ENCODE measurements at places on chromosomes 16 and 17.

DNA sequence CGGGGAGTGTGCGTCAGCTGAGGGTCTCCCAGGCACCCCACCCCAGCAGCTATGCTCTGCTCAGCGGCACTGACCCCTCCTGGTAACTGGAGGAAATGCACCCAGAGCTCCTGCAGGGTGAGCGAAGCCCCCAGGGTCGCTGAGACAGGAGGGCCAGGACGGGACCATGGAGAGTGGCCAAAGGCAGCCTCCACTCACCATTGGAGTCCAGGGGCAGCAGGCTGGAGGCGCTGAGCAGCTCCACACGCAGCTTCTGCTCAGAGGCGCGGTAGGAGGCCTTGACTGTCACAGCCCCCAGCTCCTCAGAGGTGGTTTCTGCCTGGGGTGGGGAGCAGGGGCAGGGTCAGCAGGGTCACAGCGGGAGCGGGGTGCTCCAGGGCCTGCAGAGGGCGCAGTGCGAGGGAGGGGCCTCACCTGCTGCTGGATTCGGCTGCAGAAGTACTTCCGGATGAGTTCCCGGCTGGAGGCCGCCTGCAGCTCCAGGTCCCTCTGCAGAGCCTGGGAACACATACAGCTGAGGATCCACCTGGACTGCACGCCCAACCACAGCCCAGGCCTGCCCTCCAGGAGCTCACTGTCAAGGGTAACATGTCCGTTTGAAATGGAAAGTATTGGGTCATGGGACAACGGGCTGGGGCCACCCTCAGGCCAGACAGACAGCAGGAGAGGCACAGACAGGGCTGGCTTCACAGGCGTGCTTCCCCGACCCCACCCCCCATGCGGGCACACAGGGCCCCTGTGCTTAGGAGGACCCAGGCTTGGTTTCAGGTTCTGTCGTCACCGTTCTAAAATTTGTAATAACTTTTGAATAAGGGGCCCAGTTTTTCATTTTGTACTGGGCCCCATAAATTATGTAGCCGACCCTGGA is 13.8 kb downstream of the UNC13D start:
- no peak for DNase-seq

DNA sequence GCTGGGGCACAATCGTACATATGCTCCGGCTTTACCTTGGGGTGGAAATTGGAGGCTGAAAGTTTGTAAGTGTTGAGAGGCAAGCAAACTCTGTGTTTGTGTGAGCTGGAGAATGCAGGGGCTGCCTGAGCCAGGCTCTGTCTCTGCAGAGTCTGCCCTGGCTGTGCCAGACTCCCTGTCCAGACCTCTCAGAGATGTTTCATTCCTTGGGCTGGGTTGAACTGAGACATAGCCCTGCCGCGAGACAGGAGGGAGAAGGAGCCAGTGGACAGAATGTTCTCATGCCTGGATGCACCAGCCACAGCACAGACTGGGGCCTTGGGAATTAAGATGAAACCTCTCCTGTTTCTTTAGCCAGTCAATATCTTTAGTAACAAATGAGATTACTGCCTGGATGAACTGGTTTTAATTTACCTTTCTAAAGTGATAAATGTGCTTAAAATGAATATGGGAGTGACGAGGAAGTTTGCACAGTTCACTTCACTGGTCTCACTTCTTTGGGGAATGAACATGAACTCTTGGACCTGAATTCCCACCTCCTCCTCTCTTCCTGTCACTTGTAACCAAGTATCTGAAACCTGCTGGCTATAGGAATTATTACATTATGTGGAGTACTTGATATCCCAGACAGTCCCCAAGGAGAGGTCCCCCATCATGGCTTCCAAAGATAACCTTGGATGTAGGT is 40.1 kb downstream of the YPEL2 start:
- DNase-seq: no peak

- no peak for DNase-seq
These were observed 12.0 kb downstream of the MINK1 start for GRCh38 chr17:4845118-4845517.

DNA sequence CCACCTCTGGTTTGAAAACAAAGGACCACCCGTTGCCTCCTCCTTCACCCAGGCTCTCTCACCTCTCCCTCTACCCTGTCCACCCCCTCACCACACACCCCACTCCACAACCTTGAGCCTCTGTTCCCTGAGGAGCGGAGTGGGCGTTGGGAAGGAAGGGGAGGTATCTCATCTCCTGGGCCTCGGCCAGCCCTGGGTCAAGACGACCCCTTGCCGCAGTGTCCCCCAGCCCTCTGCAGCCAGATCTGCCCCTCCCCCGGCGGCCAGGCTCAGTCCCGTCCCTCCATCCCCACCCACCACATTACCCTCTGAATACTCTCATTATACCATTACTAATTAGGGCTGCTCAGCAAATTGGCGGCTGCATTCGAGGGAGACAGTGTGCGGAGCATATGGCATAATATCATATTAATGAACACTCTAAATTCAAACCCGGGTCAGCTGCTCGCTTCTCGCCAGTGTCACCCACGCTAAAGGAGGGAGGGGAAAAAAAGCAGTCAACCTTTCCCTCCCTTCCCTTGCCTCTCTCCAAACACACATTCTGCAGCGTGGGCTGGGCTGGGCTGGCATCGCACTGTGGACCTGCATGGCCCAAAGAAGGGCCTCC is 123.2 kb upstream of the LHX1 start:
- DNase-seq: no peak

DNA sequence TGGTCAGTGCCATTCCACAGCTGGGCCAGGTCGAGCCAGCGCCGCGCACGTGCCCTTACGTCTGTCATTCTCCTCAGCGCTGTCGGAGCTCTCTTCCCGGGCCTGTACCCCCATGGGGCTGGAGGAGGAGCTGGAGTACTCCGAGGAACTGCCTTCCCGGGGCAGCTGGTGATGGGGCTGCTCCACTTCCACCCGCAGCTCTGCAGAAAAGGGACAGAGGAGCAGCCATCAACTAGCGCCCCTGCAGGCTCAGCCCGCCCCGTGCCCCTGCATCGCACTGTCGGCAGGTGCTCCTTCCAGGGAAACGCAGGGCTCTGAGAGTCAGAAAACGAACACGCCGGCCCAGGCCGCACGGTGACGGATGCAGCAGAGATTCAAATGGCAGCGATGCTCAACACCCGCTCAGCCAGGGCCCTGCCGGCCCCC is 20.9 kb downstream of the MAP1LC3B start:
- DNase-seq: no peak

- DNase-seq: no peak
These were observed 162.0 kb upstream of the RPH3AL start for GRCh38 chr17:514584-514983.

DNA sequence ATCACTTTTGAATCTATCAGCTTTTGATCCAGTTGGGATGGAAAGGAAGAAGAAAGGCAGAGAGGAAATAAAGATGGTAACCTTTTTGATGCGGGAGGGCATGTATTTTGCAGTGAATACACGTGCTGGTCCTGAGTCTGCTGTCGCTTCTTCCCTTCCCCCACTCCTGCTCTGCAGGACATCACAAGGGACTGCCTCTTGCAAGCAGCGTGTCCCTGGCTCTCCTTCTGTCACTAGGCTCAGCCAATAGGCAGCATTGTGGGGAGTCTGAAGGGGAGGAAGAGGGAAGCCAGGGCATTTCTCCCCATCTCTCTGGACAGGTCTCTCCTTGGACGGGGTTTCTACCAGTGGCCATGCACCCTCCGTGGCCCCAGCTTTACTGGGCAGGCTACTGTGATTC is 15.7 kb upstream of the WFDC1 start:
- DNase-seq: no peak

DNA sequence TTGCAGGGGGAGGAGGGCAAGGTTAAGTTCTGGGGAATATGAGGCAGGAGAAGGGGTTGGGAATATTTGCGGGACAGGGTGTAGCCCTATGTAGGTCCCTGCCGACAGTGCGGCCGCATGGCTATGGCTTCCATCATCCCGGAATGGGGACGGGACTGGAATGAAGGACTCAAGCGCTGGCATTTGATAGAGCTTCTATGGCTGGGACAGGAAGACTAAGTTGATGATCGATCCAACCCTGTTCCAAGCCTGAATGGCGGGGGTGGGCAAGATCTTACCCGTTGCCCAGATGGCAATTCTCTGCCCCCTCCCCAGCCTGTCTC is 47.1 kb downstream of the SRCIN1 start:
- no peak for DNase-seq

DNA sequence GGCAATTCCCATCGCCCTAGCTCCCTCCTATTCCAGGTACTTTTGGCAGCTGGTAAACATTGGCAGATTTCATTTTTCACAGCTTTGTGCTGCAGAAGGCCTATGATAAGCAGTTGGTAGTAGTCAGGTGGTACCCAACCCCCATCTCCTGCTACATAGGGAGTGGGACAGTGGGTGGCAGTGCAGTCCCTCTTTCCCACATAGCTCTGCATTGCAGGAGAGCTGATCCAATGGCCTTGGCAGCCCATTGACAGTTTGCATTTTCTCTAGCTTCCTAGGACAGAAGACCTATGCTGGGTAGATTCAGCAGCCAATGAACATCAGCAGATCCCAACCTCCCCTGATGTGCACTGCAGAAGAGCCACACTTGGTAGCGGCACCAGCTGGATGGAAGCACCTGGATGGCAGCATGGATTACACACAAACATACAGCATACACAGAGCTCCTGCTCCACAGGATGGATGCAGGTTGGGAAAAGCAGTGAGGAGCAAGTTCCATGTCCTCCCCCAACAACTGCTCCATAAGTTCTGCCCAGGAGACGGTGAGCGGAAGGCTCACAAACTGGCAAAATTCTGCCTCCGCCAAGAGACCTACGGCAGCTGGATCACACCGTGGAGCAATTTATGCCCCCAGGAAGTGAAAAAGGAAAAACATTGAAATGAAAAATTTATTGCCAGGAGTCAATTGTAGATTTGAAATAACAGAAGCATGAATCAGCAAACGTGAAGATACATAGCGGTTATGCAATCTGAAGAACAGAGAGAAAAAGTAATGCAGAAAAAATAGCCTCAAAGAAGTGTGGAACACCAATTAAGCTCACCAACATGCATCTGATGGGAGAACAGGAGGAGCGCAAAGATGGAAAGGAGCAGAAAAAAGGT is 95.7 kb downstream of the CACNG1 start:
- no peak for DNase-seq

GRCh38 chr17:14935139-14935841 is 329.8 kb downstream of the PMP22 start:
- DNase-seq: no peak

DNA sequence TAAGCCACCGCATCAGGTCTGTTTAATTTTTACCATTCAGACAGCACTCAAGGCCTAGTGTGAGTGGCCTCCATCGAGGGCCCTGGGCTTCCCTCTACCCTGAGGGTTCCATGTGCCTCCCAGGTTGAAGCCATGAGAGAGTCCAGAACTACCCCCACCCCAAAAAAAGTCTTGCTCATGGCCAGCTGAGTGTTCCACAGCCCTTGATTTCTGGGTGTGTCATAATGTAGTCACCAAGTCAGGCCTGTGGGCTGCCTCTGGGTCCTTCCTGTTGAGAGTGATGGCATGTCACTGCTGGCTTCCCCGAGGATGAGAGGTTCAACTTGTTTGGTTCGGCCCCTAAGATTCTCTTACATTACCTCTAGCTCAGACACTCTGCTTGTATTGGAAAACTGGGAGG is 100.6 kb downstream of the PITPNC1 start:
- peak; percentile 46 for DNase-seq

GRCh38 chr17:47902039-47902744 is 6.2 kb downstream of the SP2 start:
- DNase-seq: no peak

DNA sequence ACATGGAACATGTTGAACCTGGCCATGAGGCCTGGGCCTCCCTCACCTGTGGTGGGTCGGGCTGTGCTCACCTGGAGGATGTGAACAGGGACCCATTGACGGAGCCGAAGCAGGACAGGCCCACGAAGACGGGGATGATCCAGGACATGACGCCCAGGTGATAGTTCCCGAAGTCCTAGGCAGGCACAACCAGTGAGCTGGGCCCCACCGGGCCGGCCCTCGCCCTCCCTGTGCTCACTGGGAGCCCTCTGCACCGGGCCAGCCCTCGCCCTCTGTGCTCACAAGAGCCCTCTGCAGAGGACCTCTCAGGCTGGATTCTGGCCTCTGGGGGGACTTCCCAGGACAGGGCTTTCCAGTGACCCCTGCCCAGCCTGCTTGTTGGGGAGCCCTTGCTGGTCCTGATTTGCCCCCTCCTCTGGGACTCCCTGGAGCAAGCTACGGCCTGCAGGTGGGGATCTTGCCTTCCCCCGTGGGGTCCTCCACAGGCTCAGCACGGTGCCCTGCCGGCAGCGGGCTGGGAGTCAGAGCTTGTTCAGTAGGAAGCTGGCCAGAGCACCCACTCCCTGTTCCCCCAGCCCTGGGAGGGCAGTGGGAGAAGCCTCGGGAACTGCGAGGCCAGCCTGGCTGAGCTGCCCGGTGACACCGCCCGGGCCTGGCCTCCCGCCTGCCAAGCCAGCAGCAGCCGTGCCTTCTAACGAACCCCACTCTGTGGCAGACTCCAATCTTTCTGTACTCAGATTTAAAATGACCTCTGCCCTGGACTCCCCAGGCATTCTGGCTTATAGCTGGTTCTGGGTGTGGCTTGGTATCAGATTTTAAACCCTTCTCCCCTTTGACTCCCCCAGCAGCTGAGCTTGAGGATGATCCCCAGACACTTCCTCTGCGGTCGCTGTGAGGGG is 30.4 kb downstream of the SLC7A5 start:
- DNase-seq: no peak

DNA sequence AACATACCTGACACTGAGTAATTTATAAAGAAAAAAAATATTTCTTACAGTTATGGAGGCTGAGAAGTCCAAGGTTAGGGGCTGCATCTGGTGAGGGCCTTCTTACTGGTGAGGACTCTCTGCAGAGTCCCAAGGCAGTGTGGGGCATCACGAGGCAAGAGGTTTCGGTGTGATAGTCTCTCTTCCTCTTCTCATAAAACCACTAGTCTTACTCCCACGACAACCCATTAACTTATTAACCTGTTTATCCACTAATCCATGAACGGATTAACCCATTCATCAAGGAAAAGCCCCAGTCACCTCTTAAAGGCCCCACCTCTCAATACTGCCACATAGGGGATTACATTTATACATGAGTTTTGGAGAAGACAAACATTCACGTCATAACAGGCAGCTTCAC is 20.1 kb downstream of the CIITA start:
- no peak for DNase-seq

DNA sequence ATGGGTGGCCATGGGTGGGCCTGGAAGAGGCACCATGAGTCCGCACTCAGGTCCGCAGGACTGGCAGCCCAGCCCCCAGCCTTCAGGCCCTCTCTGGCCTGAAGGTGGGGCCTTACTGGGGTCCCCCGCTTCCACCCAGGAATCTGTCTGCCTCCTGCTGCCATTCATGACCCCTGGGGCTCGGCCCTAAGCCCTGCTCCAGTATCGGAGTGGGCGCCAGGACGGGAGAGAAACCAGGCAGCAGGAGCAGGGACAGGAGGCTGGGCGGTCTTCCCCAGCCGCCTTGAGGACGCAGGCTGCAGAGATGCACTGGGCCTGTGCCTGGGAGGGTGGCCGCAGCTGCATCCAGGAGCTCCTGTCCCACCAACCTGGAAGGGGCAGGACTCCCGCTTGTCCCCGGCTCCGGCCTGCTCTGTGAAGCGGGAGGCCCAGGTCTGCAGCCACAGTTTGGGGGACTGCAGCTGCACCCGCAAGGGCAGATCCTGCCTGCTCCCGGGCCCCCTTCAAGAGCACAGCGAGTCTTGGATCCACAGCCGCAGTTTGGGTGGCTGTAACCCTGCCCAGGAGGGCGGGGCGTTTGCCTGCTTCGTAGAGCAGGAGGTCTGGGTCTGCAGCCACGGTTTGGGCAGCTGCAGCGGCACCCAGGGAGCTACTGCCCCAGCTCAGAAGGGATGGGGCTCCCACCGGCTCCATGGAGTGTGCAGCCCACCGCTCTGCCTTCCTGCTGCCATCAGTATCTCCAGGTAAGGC is 81.8 kb upstream of the DNAJA2 start:
- no peak for DNase-seq

GRCh38 chr17:77735566-77736198 is 222.8 kb upstream of the TNRC6C start:
- no peak for DNase-seq

All from stromal cell of bone marrow (primary cell).